Fibroblast of skin of left biceps (primary cell): ENCODE measurements at places on chromosomes 6 and 20.

DNA sequence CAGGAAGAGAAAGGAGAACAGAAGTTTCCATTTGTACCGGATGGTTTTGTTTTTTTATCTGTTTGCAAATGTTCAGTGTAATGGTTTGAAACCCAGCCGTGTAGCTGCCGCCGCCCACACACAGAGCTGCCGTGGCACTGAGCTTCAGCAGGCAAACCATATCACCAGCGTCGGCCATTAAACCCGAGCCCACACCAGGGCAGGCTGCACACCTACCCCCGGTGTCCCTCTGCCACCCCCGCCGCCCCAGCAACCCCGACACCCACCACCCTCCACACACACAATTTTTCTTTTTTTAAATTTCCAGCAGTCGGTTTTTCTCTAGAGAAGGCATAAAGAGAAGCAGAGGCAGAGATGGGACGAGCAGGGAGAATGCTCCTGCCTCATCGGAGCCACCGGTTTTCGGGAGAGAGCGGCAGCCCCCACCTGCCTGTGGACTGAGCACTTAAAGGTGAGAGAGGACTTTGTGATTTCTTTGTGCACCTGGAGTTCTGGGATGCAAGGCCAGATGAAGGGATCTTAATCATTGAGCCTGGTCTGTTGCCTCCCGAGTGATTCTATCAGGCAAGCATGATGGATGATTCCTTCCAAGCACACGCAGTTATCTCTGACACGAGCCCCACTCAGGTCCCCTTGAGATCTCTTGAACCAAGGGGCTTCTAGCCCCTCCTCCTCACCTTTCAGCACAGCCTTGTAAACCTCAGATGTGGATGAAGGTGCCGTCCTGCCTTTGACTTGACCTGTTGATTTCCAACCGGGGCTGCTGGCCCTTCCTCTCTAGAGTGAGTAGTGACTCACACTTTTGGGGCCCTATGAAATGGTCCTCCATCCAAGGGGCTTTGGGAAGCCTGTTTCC, 17.5 kb upstream of the ZNF831 start:
- DNase-seq = no peak

DNA sequence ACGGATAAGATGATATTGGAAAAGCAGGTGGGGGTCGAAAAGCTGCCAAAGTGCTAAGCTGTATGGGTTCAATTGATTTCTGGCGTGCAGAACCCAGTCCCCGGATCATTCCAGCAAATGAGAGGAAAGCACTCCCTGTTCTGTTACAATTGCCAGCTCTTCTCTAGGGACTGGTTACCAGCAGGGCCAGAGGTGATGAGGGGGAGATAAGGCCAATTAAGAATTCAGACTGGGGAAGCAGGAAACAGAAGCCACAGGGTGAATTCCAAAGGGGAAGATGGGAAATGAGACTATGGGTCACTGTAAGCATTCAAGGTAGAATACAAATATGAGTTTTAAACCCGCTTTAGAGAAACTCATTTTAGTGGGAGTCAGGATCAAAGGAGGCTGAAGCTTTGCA, 349.4 kb upstream of the MAP3K7 start:
- DNase-seq = no peak

GRCh38 chr6:79076160-79076559, 1.9 kb downstream of the PHIP start:
- no peak for DNase-seq

GRCh38 chr6:56246881-56247653, at the start of gene COL21A1:
Gene COL21A1 (minus strand): TSS chr6:56247580. CDS start chr6:56182618, 64,962 bp downstream.
- DNase-seq = no peak

DNA sequence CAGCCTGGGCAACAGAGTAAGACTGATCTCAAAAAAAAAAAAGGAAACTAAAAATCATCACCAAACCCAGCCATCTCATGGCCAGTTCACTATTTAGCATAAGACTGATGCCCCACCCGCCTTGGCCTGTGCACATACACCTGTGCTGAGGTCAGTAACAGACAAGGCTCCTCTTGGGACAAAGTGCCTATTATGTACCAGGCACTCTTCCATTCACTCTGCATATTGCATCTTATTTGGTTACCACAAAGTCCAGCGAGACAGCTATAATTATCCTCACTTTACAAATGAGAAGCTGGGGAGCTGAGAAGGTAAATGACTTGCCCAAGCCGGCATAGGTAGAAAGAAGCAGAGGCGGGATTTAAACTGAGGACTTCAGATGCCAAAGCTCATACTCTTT, 3.8 kb downstream of the PTPRT start:
- DNase-seq = no peak

GRCh38 chr6:25942561-25943147, 12.2 kb upstream of the SLC17A2 start:
- DNase-seq = no peak

DNA sequence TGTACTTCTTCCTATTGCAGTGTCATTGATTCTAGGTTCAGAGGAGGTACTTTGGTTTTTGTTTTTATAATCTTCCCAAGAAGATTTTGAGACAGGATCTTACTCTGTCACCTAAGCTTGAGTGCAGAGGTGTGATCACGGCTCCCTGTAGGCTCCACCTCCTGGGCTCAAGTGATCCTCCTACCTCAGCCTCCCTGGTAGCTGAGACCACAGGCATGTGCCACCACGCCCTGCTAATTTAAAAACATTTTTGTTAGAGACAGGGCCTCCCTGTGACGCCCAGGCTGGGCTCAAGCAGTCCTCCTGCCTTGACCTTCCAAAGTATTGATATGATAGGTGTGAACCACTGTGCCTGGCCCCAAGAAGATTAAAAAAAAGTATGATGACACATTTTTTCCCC, 3.4 kb upstream of the SLC17A5 start:
- DNase-seq = no peak

DNA sequence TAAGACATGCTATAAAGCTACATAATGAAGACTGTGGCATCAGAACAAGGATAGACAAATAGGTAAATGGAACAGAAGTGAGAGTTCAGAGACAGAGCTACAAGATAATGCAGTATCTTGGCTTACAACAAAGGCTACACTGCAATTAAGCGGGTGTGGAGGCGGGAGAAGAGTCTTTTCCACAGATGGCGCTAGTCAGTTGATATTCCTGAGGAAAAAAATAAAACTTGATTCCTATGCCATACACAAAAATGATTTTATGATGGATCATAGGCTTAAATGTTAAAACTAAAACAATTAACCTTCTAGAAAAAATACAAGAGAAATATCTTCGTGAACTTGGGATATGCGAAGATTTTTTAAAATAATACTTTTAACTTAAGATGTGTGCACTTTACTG, 31.0 kb downstream of the RIN2 start:
- DNase-seq = no peak

- DNase-seq = no peak
These were observed 157.8 kb downstream of the MYO6 start for GRCh38 chr6:75906871-75907270.

- DNase-seq = no peak
These were observed 132.6 kb upstream of the ASCC3 start for GRCh38 chr6:101013612-101014195.

GRCh38 chr6:3085074-3085473, 16.8 kb downstream of the RIPK1 start:
- DNase-seq = no peak

DNA sequence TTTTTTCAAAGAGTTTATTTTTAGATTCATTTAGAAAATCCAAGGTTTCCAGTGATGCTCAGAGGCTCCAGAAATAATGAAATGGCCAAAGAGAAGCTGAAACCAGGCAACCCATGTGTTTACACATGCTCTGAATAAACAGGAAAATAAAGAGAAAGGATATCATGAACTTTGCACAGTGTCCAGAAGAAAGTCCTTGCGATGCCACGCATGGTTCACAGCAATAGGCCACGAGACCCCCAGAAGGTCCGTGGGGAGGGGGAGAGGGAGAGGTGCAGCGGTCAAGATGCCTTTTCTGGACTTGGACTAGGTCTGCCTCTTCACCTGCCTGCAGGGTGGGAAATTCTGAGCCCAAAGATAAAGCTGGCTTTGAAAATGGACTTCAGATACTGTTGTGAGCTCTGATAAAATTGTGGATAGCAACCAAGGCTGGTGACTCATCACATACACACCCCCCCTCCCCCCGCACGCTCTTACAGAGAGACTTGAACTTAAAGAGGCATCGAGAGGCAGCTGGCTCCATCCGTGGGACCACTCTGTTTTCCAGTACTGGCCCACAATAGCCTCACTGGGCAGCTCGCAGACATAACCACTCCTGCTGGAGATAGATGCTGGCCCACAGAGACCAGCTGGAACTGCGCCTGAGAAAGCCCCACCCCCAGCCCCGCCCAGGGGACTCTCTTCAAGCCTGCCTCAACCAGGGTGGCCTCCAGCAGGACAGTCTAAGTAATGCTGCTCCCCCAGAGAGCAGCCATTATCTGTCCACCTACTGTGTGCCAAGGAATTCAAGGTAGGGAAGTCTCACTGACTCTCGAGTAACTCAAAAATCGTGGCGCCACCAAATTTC, 21.2 kb upstream of the NFATC2 start:
- DNase-seq = peak; percentile 47

DNA sequence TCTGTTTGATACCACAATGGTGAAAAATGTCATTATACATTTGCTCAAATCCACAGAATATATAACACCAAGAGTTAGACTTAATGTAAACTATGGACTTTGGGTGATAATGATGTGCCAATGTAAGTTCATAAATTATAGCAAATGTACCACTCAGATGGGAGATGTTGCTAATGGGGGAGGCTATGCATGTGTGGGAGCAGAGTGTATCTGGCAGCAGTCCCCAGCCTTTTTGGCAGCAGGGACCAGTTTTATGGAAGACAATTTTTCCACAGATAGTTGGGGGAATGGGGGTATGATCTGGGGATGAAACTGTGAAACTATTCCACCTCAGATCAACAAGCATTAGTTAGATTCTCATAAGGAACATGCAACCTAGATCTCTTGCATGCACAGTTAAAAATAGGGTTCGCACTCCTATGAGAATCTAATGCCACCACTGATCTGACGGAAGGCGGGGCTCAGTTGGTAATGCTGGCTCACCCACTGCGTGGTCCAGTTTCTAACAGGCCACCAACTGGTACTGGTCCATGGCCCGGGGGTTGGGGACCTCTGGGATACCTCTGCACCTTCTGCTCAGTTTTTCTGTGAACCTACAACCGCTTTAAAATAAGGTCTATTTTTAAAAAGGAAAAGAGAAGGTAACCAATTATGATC, 8.0 kb downstream of the HLA-DQA1 start:
- DNase-seq = no peak

DNA sequence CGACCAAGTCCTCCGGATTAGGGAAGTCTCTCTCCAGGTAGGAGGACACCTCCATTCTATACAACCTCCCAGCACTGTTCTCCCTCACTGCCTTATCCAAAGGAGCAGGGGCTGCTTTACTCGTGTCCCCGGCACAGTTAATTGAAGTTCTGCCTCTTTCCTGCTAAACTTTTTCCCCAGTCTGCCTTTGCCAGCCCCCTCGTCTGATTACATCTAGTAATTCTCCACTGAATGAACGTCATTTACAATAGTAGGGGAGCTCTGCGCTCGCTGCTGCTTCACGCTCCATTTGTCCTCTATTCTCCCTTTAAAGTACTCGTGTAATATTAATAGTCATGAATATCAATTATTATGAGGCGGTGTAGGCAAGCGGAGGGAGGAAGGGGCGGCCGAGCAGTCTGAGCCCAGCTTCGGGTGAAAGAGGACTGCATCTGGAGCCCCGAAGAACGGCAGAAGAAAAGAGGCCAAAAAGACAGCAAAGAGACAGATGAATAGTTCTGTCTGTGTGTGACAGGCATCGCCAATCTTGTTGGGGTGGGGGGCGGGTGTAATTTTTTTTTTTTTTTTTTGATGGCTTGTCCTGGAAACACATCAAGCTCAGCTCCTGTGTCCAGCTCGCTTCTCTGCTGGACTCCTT, 2.9 kb downstream of the TFAP2B start:
- DNase-seq = no peak

DNA sequence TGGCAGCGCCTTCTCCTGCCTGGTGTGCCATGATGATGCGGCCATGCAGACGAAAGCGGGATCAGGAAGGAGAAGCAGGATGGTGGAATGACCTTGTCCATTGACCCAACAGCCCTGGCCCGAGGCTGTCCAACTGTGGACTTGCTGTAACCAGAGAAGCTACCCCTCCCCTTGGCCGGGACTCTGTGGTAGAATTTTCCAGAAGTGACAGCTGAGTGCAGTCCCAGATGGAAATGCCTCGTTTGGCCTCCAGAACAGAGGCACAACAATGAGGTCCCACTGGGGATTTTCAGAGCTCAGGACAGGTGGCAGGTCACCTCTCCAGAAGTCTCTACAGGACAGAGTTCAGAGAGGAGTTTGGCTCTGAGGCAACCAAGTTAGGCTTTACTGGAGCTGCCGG, 299.2 kb upstream of the CDH4 start:
- no peak for DNase-seq

- no peak for DNase-seq
These were observed 31.7 kb downstream of the STX7 start for GRCh38 chr6:132481189-132481588.
